ENCODE measurements at places on chromosomes 16 and 17.
A peak's percentile ranks its signal among the peaks of the same experiment; 100 is the strongest.

GRCh38 chr16:29158785-29159184, 173.9 kb downstream of the LAT start:
- DNase-seq, result no peak

- DNase-seq, result no peak
Measured at GRCh38 chr16:6096931-6097670, 999.5 kb upstream of the EEF2KMT start.

DNA sequence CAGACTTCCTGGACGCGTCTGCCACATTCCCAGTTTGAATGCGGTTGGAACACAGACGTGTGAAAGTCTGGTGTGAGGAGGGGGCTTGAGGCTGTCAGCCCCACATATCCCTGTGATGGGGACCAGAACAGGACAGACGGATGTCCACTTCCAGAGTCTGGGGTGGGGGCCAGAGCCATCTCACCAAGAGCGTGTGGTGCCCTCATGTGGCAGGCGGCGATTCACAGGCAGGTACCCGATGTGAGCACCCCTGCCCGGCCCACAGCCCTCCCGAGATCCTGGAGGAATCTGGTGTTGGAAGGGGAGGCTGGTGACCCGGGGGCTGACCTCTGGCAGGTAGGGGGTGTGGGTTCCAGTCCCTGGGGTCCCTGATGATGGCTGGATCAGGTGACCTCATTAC, 51.5 kb downstream of the ENGASE start:
- no peak for DNase-seq

- no peak for DNase-seq
Measured at GRCh38 chr16:9225527-9226316, 134.3 kb downstream of the HAPSTR1 start.

- DNase-seq, result no peak
Measured at GRCh38 chr17:29041571-29041970, 1.4 kb upstream of the PIPOX start.

DNA sequence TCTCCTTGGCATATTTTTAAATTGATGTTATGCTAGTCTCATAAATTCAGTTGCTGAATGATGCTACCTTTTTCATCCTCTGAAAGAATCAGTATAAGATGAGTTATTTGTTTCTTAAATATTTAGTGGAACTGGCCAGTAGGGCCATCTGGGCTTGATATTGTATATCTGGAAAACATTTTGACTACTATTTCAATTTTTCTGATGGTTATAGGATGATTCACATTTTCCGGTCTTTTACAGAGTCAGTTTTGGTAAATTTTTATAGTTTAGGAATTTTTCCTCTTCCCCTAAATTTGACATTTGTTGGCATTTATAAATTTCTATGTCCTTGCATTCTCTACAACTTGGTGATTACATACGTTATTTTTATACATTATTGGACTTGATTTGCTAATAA, 296.3 kb upstream of the AXIN2 start:
- no peak for DNase-seq

DNA sequence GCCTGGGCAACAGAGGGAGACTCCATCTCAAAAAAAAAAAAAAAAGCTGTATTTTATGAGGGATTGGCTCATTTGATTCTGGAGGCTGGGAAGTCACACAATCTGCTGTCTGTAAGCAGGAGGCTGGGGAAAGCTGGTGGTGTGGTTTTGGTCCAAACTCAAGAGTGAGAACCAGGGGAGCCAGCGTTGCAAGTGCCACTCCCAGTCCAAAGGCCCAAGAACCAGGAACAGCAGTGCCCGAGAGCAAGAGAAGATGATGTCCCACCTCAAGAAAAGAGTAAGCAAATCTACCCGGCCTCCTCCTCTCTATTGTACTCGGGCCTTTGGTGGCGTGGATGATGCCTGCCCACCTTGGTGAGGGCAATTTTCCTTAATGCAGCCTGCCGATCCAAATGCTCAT, 5.7 kb upstream of the NQO1 start:
- DNase-seq, result no peak

DNA sequence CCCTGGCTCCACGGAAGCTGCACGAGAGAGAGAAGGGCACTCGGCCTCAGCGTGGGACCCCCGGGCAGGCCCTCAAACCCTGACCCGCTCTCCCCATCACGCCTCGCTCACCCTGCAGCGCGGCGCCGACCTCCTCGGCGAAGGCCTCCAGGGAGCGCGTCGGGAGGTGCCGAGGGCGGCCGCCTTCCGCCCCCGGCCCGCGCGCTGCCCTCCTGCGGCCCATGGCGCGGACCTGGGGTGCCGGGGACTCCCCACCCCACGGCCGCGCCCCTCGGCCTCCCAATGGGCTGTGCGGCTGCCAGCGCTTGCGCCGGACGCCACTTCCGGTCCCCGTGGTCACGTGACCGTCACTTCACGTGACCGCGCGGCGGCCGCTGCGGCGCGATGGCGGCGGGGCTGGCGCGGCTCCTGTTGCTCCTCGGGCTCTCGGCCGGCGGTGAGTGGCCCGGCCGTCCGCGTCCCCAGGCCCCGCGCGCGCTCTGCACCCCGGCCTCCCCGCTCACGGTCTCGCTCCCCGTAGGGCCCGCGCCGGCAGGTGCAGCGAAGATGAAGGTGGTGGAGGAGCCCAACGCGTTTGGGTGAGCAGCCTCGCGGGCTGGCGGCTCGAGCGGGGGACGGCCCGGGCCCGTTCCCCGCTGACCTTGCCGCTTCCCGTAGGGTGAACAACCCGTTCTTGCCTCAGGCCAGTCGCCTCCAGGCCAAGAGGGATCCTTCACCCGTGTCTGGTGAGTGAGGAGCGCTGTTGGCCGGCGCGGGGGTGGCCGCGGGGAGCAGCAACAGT, at the start of the genes GNPTG and TSR3:
Gene GNPTG, plus strand, starts transcription at position 350 of the 781 bp plus-strand sequence. Its CDS starts 35 bp downstream, at position 385.
Gene TSR3, minus strand, starts transcription at position 297 of the 781 bp plus-strand sequence. Its CDS starts 74 bp downstream, at position 223.
- DNase-seq, result peak; percentile 92

DNA sequence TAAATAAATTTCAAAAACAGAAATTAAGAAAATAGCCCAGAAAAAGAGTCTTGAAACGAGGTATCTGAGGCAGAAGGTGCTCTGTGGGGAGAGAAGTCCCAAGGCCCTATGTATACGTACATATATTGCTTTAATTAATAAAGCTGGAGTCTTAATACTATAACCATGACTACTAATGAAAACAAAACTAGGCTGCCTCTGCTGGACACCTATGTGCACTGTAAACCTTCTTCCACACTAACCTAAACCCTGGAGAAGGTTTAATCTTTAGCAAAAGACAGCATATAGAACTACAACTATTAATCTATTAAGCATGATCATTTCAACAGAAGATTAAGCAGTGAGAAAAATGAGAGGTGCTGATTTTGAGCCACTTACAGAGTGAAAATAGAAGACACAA, 153.9 kb upstream of the C17orf78 start:
- no peak for DNase-seq

- DNase-seq, result no peak
Measured at GRCh38 chr17:9221922-9222180, 200.5 kb downstream of the NTN1 start.

DNA sequence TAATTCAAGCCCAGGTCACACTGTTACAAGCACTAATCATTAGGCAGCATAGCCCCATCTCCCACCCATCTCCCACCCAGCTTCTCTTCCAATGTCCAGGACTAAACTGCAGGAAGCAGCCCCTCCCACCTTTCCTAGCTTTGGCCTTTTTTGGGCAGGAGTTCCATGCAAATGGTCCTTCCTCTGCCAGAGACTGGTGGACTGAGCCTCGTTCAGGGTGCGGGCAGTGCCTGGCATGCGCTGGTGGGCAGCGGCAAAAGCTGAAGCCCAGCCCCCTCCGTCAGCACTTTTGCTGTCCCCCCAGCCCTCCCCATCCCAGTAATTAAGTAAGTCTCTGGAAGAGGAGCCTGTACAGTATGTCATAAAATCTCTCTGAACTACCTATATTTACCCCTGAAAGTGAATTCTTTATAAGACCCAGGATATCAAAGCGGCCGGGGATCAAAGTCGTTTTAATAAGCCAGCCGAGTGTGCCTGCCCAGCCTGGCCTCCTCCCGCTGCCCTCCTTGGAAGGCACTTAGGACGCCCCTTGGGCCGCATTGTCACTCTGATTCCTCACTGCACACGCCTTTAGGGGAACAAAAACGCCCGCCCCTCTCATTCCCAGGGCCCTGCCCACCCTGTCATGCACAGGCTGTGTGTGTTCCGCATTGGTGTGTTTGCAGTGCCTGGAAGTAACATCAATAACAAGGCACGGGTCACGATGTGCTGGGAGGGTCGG, 109.9 kb downstream of the IRX5 start:
- DNase-seq, result no peak

- no peak for DNase-seq
Measured at GRCh38 chr17:57488856-57489255, 232.5 kb downstream of the MSI2 start.

GRCh38 chr16:62386411-62386810, 350.2 kb upstream of the CDH8 start:
- no peak for DNase-seq

DNA sequence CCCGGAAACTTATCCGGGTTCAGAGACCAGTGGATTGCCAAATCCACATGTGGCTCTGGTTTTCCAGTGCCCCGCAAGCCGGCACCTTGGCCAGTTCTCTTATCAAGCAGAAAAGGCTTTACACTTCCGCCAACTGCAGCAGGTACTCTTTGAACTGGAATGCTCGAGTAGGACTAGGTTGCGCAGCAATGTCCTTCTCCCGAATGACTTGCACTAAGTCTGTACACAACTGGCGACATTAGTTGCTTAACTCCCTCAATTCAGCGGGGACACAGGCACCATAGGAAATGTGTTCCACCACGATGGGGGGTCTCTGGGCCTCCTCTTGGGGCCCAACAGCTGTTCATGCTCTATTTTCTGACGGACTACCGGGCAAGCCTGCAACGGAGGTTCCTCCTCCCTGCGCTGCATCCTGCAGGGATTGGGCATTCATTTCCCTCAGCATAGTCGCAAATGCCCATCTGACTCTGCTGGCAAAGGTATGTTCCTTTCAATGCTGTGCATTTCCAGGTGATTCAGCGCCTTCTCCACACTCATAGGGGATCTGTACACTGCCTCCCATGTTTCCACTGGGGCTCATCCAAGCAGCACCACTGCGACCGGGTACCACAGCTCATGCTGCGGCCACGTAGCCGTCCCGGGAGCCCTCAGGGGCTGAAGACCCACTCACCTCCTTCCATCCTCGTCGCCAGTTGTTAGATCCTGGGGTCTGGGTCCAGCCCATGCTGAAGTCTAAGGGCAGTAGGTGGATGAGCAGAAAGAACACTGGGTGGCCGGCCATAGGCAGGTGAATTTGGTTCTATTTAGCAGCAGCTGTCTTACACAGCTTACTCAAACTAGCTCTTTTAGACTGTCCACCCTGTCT, 34.2 kb upstream of the APPBP2 start:
- DNase-seq, result no peak
